Lower leg skin (tissue), 4 donors: ENCODE measurements at places on chromosomes 3 and 15.

DNA sequence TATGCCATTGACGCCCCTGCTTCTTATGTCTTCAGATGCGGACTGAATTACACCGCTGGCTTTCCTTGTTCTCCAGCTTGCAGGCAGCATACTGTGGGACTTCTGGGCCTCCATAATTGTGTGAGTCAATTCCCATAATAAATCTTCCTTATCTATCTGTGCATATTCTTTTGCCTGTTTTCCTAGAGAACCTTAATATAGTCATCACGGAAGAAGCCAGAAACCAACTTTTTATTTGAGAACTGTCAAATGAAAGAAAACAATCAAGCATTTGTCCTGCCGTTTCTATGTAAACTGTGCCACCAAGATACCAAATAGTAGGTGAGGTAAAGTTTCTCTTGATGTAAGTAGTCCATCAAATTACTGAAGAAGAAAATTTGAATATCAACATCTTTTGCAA lies 51.8 kb upstream of the B3GALNT1 start:
- DNase-seq = no peak

DNA sequence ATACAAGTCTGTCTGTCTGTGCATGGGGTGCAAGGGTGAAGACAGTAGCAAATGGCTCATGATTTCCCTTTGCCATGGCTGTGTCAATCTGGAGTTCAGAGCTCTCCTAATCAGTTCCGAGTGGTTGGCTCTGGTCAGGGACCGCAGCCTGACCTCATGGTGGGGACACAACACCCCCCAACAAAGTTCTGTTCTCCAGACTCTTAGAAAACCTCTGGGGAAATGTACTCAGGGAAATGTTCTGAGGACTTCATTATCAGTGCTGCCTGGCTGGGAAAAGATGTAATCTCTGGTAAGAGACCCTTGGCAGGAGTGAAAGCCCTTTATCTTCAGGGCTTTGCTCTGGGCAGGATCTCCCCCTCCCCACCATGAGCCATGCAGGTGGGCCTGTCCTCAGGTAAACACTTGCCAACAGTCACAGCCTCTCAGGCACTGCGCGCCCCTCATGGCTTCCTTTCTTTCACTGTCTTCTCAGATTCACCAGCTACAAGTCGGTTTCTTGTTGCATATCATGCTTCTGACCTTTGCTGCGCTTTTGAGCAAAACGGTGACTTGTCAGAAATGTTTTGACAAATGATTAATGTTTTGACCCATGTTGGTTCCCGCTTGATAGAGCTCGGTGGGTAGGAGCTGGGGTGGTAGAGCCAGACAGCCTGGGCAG lies 95.5 kb downstream of the ST6GAL1 start:
- no peak for DNase-seq

GRCh38 chr3:41682996-41683395 lies 278.9 kb downstream of the ULK4 start:
- no peak for DNase-seq

DNA sequence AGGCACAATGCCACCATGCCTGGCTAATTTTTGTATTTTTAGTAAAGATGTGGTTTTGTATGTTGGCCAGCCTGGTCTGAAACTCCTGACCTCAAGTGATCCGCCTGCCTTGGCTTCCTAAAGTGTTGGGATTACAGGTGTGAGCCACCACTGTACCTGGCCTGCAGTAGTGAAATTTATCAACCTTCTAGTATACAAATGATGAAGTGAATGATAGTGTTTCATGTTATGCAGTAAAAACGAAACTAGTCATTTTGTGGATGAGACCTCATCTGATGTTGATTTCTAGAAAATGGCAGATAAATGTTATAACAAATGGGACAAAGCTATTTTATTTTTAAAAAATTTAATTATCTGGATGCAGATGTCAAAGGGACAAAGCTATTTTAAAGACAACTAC lies 32.9 kb downstream of the NXPE3 start:
- no peak for DNase-seq
